ENCODE measurements at places on chromosomes 13 and 19.

GRCh38 chr13:31394506-31394905, 194.7 kb downstream of the B3GLCT start:
- DNase-seq = no peak

DNA sequence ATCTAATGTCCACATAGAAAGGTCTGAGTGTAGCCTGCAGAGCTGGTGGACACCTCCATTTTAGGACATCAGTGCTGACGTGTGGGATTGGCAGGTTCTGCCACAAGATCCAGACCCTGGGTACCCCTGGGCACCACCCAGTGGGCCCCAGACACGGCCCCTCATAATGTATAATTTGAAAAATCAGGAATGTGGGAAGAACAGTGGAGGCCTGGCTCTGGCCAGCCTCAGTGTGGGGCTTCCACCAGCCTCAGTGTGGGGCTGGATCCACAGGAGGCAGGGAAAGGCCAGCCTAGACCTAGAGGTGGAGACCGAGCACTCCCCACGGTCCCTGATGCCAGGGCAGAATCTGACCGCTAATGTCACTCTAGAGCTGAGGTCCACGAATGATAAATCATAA, 150.7 kb upstream of the SOX1 start:
- DNase-seq = no peak

- no peak for DNase-seq
These were observed 1213.1 kb downstream of the OLFM4 start for GRCh38 chr13:54241719-54242118.

- DNase-seq = no peak
These were observed 84.5 kb upstream of the ABCC4 start for GRCh38 chr13:95385798-95386197.

DNA sequence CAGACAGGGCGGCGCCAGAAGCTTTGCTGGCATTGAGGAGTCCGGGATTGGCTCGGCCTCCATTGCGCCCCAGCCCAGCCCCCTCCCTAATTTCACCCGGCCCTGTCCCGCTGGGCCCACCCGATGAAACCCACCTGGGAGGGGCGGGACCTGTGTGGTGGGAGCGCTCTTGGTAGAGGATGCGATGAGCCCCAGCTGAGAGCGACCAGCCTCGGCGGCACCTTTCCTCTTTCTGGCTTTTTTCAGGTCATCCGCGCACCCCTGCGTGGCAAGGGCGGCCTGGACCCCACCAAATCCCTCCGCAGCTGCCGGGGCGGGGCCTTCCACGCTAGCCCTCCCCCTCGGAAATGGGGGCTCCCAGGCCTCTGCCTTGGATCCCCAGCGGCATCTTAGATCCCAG, at the start of gene ZGLP1:
Gene ZGLP1 (minus strand): TSS at position 393 of the 400 bp plus-strand sequence.
- no peak for DNase-seq

- DNase-seq = no peak
These were observed 58.2 kb upstream of the XPO4 start for GRCh38 chr13:20960663-20961309.

- peak; percentile 65 for DNase-seq
These were observed 671 bp upstream of the SLC46A3 start for GRCh38 chr13:28719227-28720055.

DNA sequence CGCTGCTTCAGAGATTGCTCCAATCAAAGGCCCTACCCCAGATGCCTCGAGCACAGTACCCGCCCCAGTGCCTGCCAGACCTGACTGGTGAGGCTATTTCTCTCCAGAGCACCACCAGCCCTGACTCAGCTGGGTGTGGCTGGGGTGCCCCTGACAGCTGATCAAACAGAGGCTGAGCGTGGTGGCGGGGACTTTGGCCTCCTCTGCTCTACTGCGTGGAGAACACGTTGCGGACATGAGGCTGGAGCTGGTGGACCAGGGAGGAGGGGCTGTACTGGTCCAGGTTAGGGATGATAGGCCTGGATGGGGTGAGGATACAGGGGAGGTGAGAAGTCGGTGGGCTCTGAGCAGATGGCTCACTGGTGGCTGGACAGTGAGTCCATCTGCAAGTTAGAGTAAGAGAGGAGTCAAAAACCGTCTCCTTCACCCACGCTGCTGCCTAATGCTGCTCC, 3.5 kb upstream of the DOCK6 start:
- DNase-seq = no peak

- DNase-seq = no peak
These were observed 6.3 kb downstream of the DACT3 start for GRCh38 chr19:46654621-46655152.

DNA sequence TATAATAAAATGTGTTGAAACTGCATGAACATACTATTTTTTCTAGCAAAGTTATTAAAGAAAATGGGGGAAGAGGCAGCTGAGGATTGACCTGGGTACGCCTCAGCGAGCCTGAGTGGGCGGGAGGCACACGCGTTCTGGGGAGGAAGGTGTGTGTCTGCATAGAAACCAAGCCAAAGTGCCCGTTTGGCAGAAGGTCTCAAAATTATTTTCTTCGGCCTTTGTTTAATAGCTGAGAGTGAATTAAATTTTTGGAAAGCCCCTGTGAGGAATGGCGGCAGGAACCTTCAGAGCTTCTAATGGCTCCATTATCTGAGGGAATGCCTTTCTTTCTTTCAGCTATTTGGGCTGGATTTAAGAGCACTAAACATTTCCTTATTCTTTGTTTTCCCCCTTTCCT, 5.2 kb downstream of the ZIC2 start:
- no peak for DNase-seq

DNA sequence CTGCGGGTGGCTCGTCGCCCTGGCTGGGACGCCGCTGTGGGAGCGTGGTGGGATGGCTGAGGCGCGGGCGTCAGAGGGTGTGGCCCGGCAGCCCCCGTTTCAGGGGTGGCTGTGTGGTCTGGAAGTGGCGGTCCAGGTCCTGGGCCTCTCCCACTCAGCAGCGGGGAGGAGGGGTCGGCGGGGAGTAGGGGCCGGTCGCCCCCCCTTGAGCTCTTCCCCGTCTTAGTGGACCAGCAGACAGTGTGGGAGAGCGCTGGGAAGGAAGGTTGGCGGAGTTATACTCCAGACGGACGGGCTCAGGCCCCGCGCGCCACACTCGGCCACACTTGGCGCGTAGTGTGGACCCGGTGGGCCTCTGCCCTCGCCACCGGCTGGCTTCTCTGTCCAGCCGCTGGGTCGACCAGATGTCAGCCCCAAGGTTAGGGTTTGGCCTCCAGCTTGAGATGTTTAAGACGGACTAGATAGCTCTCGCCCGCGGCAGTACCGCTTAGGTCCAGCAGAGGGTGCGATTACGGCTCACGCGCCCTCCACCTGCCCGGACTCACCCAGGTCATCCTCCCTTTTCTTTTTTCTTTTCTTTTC, 21.7 kb upstream of the ZNF429 start:
- DNase-seq = no peak

DNA sequence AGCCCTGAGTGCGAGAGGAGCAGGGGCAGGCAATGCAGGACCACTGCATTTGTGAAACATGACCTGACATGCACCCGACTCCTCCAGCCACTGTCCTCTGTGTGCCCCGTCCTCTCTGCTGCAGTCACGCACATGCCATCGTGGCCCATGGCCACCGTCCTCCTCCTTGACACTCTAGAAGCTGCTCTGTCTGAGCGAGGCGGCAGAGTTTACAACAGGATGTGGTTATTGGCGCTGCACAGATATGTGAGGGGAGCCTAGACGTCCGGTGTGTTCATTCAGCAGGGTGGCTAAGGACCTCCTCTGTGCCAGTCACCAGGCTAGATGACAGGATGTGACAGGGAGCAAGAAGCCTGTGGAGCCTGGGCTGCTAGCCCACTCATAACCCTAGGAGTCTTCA, 277.8 kb downstream of the FOXO1 start:
- peak; percentile 24 for DNase-seq

DNA sequence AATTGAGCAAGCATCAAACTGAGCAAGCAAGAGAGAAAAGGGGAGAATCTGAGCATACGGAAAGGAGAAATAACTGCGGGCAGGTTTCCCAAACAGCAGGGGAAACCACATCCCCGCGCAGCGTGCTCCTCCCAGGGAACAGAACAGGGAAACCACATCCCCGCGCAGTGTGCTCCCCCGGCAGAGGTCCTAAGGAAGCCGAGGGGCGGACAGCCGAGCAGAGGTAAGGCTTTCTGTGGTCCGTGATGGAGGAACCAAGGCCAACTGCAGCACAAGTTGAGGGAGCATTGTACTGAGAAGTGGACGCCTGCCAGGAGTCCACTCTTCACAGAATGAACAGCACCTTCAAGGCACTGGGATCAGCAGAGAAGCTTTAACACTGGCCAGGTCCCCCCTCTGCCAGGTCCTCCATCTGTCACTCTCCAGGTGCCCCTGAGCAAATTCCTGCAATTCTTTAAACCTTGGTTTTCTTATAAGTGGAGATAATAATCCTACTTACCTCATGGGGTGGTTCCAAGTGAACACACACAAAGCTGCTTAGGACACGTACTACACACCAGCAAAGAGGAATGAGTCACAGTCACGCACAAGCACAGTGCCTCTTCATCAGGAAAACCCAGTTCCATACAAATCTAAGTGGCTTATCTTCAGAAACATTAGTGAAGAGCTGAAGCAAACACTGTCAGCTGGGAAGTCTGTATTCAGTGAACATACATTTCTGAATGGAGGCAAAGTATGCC, 23.0 kb upstream of the LAMP1 start:
- DNase-seq = no peak

GRCh38 chr13:24005755-24006281, 108.5 kb upstream of the C1QTNF9B start:
- DNase-seq = peak; percentile 17

- no peak for DNase-seq
These were observed 59.1 kb downstream of the DOCK9 start for GRCh38 chr13:98918771-98919170.

GRCh38 chr13:66681403-66681802, 548.7 kb downstream of the PCDH9 start:
- no peak for DNase-seq

GRCh38 chr13:111484959-111485358, 164.5 kb downstream of the TEX29 start:
- DNase-seq = no peak

DNA sequence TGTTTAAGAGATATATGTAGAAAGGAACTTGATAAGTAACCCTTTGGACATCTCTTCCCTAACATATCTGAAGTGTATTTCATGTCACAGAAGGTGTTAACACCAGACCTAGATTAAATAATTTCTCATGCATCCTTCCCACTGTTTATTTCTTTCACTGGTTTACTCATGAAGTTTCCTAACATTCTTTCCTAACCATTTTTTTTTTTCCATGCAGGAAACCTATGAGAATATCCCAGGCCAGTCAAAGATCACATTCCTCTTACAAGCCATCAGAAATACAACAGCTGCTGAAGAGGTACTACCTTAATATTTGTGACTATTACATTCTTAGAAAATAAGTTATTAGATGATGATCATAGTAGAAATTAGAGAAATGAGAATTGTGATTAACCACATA, 28.8 kb downstream of the IPO5 start:
- DNase-seq = peak; percentile 14

DNA sequence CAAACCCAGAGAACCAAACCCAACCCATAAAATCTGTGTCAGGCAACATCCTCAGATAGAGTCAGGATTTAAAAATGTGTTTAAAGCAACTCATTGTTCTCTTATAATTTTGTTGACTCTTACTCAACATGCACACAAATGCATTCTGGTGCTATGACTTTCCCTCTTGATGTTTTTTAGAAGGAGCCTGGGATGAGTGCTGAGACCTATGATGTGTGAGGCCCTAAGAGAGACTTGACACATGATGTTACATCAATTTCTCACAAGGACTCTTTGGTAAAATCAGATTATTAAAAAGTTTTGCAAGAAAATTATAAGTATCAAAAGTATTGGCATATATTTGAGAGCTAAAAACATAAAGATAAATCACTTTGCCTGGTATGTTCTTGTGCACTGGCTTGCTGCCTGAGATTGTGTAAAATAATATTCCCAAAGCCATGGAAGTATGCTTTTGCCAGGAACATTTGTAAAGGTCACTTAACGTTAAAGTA, 173.9 kb downstream of the DCLK1 start:
- no peak for DNase-seq

DNA sequence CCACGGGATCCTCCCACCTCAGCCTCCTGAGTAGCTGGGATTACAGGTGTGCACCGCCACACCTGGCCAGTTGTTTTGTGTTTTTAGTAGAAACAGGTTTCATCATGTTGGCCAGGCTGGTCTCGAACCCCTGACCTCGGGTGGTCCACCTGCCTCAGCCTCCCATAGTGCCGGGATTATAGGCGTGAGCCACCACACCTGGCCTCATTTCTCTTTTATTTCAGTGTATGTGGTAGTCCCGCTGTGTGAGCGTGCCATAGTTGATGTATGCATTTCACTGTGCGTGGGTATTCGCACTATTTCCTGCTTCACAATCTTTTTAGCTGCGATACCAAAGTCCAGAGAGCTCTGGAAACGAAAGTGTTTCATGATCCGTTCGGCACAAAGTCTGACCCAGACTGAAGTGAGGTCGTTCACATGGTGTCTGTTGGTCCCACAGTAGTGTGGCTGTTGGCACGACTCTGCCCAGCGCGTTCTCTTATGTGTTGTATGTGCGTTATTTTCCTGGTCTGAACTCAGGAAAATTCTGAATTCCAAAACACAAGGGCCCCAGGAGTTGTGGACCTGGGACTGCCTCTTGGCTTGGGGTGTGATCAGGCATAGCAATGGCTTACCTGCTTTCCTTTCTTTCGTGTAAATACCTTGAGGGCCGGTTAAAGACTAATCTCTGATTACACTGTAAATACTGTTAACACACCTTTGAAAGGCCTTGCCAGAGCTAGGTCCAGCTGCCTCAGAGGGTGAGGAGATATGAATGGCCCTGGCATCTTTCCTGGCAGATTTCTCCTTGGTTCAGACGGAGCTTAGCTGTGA, 8.6 kb downstream of the EPN1 start:
- no peak for DNase-seq

DNA sequence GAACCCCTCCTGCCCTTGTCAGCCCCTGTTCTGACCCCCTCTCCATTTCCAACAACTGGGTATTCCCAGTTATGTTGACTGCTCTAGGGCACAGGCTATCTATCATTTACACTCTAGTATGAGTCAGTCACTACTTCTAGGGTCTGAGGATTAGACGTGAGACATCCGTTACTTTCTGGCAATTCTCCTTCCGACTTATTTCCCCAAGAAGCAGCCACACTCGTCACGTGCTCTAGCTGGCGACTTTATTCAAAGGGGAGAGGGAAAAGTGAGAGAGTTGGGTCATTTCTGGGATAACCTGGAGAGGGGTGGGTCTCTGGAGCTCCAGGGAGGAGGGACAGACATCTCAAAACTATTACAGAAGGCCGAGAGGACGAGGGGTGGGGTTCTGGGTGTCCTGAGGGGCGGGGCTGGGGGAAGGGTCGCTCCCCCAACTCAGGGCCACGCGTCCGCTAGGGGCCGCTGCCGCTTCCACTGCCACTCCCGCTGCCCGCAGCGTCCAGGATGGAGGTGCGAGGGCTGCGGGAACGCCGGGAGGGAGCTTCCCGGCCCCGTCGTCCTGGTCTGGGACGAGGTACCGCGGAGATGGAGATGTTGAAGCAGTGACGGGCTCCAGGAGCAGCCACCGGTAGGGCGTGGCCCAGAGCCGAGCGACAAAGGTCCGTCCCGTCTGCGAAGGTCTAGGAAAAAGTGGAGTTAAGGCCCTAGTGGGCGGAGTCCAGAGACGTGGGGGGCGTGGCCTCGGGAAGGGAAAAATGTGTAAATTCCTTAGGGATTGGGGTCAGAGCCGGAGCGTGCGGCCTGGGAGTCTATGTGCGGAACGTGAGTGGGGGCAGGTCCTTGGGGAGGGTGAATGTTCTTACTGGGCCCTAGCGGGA, 8.9 kb downstream of the RTBDN start:
- peak; percentile 71 for DNase-seq

GRCh38 chr13:50320271-50320862, 305.1 kb downstream of the KCNRG start:
- DNase-seq = no peak
